Cortex of kidney (tissue), 1 donor: ENCODE measurements at places on chromosomes 3 and 15.

GRCh38 chr3:172711454-172711795, 558 bp upstream of the NCEH1 start:
- no peak for DNase-seq

- DNase-seq = no peak
Observed at GRCh38 chr3:194867270-194867983, 181.7 kb downstream of the FAM43A start.

- no peak for DNase-seq
Observed at GRCh38 chr3:12188328-12188648, 29.6 kb upstream of the TIMP4 start.

- no peak for DNase-seq
Observed at GRCh38 chr3:79516795-79517194, 251.0 kb downstream of the ROBO1 start.

GRCh38 chr3:78258798-78259197, 1218.9 kb downstream of the ROBO2 start:
- DNase-seq = no peak

- no peak for DNase-seq
Observed at GRCh38 chr3:13016083-13016720, 57.0 kb downstream of the IQSEC1 start.

GRCh38 chr3:184339001-184339400, 1.6 kb downstream of the FAM131A start:
- no peak for DNase-seq

- no peak for DNase-seq
Observed at GRCh38 chr15:45855210-45855906, 220.5 kb downstream of the SQOR start.

GRCh38 chr15:98604983-98605382, 43.4 kb upstream of the IGF1R start:
- no peak for DNase-seq

- no peak for DNase-seq
Observed at GRCh38 chr15:99098991-99099390, 5.9 kb upstream of the SYNM start.

- DNase-seq = no peak
Observed at GRCh38 chr3:14880447-14881106, 61.8 kb downstream of the FGD5 start.
